ENCODE measurements at places on chromosomes 3 and 15.

- H3K27ac ChIP-seq = no peak overlapping the region
- H3K27me3 ChIP-seq = no peaks in the 10 kb centered on the region
- no peak overlapping the region for H3K4me3 ChIP-seq
- peaks cover 30% of the 10 kb centered on the region for H3K4me1 ChIP-seq
- H3K36me3 ChIP-seq = peaks cover 5% of the 10 kb centered on the region
These were observed 3.0 kb downstream of the PEAK1 start for GRCh38 chr15:77416954-77417353.

DNA sequence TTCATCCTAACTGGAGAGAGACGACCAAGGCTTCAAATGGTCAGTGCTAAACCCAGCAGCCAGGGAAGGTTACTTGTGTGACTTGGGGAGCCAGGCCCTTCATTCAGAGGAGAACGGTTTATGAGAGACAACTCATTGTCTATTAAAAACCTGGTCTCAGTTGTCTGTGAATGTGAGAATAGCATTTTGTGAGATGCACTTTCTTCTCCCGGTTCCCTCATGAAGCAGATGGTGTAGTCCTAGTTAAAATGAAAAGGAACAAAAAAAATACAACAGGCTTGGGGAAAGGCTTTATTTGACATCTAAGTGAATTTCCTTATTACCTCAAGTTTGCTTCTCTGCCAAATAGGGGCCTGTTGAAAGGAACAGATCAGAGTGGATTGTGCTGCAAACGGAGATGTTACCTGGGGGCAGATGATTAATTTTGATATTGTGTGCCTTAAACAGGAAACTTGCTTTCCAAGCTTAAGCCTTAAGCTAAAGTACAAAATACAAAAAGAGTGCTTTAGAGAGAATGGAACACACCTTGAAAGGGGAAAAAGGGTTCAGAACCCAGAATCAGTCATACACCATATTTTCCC is 202.7 kb upstream of the BHLHE40 start:
- no peak overlapping the region for H3K4me3 ChIP-seq
- no peaks in the 10 kb centered on the region for H3K27me3 ChIP-seq
- peak overlapping the region; percentile 93 for H3K27ac ChIP-seq
- DNase-seq = no peak
- peaks cover 49% of the 10 kb centered on the region for H3K4me1 ChIP-seq
- H3K36me3 ChIP-seq = peaks cover 48% of the 10 kb centered on the region

- H3K27me3 ChIP-seq = no peaks in the 10 kb centered on the region
- H3K4me3 ChIP-seq = no peak overlapping the region
- H3K4me1 ChIP-seq = no peaks in the 10 kb centered on the region
- DNase-seq = no peak
These were observed 46.7 kb downstream of the MESD start for GRCh38 chr15:80942746-80943565.

DNA sequence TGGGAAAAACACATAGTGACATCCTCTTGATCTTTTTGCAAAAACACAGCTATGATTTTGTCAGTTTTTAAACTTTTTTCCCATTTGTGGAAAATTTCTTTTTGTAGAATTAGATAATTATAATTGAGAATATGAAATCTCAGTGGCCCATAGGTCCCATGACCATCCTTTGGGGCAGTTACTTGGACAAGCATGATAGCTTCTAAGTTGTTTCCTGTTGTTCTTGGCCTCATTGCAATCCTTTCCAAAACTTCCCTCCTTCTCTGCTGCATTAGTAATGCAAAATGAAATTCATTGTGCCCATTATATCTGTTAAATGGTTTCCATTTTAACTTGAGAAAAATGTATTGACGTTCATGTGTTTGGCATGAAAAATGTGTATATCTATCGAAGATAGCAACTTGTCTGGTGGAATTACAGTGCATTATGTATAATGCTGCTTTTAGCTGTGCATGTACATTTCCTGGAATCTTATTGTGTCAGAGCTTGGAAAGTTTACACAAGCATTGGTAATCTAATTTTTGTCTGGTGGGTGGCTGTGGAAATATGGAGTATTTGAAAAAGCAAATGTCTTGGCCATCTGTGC is 70.0 kb downstream of the MDFIC2 start:
- DNase-seq = no peak
- no peak overlapping the region for H3K4me3 ChIP-seq
- H3K4me1 ChIP-seq = no peaks in the 10 kb centered on the region
- H3K36me3 ChIP-seq = no peaks in the 10 kb centered on the region

- DNase-seq = no peak
- no peak overlapping the region for H3K27ac ChIP-seq
- peaks cover 2% of the 10 kb centered on the region for H3K27me3 ChIP-seq
- H3K4me1 ChIP-seq = no peaks in the 10 kb centered on the region
- no peak overlapping the region for H3K4me3 ChIP-seq
These were observed 68.3 kb upstream of the PIK3R4 start for GRCh38 chr3:130814691-130815472.

DNA sequence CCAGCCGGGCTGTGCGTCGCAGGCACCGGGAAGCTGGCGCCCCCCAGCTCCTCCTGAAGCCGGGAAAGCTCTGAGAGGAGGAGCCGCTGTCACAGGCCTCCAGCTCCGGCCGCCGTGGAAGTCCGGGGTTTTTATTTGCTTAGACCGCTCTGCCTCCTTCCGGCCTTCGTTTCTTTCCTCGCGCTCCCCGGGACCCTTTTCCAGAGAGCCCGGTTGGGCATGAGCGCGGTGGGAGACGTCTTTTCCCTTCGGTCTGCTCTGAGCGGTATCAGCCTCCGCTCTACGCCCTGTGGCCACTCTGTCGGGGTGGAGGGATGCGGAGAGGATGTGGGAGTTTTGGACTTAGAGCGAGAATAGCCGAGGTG is 559 bp downstream of the SENP5 start:
- H3K4me3 ChIP-seq = peak overlapping the region; percentile 90
- DNase-seq = peak; percentile 32
- H3K27me3 ChIP-seq = no peaks in the 10 kb centered on the region
- H3K4me1 ChIP-seq = peaks cover 26% of the 10 kb centered on the region

DNA sequence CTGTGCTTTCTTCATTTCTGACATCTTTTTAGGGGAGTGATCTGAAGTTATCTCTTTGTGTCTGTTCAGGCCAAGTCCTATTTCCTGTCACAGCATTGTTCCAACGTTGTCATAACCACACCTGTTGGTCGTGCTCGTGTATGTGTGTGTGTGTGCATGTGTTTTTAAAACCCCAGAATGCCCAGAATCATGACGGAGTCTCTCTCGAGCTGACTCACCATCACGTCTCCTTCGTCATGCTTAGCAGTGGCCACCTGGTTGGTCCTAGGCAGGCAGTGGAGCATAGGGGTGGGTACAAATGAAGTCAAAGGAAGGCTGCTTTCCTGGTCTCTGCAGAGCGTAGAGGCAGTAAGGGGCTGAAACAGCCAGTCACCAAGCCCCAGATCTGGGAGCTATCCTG is 126.8 kb upstream of the ABHD17C start:
- DNase-seq = peak; percentile 7
- no peaks in the 10 kb centered on the region for H3K36me3 ChIP-seq
- H3K4me1 ChIP-seq = no peaks in the 10 kb centered on the region
- H3K4me3 ChIP-seq = no peak overlapping the region
- H3K27me3 ChIP-seq = peaks cover 7% of the 10 kb centered on the region
- H3K27ac ChIP-seq = no peak overlapping the region

DNA sequence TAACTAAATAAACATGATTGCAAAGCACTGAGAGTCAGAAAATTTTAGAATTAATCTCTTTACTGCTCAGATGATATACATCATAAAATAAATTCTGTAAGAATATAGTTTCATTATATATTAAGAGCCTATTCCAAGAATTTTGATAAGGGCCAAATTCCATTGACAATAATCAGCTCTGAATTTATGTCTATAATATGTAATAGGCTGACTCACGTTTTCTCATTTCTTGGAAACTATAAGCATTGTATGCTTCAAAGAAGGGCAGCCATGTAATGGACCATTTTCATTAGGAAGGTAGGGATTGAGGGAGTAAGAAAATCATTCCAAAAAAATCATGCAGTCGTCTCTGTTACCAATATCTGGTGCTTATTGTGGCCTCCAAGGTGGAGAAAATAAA is 315.9 kb downstream of the ZIC4 start:
- H3K27me3 ChIP-seq = no peaks in the 10 kb centered on the region
- no peaks in the 10 kb centered on the region for H3K4me1 ChIP-seq
- no peak overlapping the region for H3K27ac ChIP-seq
- H3K36me3 ChIP-seq = no peaks in the 10 kb centered on the region

GRCh38 chr3:59884409-59884808 is 834.6 kb upstream of the CFAP20DC start:
- no peak overlapping the region for H3K27ac ChIP-seq
- peaks cover 2% of the 10 kb centered on the region for H3K36me3 ChIP-seq
- no peak for DNase-seq
- peaks cover 37% of the 10 kb centered on the region for H3K4me1 ChIP-seq

DNA sequence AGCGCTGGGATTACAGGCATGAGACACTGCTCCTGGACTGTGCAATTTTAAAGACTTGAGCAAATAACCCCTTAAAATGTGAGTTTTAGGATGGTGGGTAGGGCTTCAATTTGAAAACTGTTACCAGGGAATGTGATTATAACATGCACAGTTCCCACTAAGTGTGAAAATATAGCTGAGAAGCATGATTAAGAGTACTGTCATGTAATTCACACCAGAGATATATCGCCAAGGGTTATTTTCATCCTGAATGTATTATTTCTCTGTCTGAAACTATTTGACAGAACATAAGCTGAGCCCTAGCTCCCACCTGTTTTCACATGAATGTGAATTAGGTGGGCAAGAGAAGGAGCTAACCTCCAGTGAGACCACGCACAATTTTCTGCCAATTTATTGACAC is 457.2 kb downstream of the GABRG3 start:
- no peak for DNase-seq
- no peaks in the 10 kb centered on the region for H3K4me1 ChIP-seq
- H3K27ac ChIP-seq = no peak overlapping the region
- no peaks in the 10 kb centered on the region for H3K36me3 ChIP-seq
- H3K4me3 ChIP-seq = no peak overlapping the region
- H3K27me3 ChIP-seq = no peaks in the 10 kb centered on the region

DNA sequence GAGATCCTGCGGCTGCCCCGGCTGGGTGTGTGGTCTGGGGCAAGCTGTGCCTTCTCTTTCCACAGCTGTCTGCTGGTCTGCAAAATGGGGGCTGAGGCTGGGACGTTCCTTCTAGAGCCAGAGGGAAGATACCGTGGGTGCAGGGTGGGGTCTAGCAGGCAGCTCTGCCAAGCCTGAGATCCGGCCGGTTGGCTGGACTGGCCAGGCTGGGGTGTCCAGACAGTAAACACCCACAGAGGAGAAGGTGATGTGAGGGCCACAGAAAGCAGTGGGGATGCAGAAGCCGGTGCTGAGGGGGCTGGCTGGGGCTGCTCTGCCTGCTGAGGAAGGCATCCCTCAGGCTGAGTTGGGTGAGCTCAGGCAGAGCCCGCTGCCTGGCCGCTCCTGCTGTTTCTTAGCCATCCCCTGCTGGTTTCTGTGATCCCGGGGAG is 46.1 kb downstream of the FBLN2 start:
- no peaks in the 10 kb centered on the region for H3K27me3 ChIP-seq
- H3K36me3 ChIP-seq = no peaks in the 10 kb centered on the region
- DNase-seq = no peak
- no peak overlapping the region for H3K4me3 ChIP-seq
- no peak overlapping the region for H3K27ac ChIP-seq

GRCh38 chr3:107085261-107085660 is 292.0 kb upstream of the CCDC54 start:
- no peak overlapping the region for H3K4me3 ChIP-seq
- DNase-seq = no peak
- no peaks in the 10 kb centered on the region for H3K4me1 ChIP-seq
- H3K27ac ChIP-seq = no peak overlapping the region
- peaks cover 2% of the 10 kb centered on the region for H3K27me3 ChIP-seq
- no peaks in the 10 kb centered on the region for H3K36me3 ChIP-seq

- H3K4me1 ChIP-seq = no peaks in the 10 kb centered on the region
- H3K27me3 ChIP-seq = no peaks in the 10 kb centered on the region
- no peak for DNase-seq
- no peak overlapping the region for H3K27ac ChIP-seq
- no peak overlapping the region for H3K4me3 ChIP-seq
These were observed 349.4 kb downstream of the CNTN6 start for GRCh38 chr3:1442271-1442670.

DNA sequence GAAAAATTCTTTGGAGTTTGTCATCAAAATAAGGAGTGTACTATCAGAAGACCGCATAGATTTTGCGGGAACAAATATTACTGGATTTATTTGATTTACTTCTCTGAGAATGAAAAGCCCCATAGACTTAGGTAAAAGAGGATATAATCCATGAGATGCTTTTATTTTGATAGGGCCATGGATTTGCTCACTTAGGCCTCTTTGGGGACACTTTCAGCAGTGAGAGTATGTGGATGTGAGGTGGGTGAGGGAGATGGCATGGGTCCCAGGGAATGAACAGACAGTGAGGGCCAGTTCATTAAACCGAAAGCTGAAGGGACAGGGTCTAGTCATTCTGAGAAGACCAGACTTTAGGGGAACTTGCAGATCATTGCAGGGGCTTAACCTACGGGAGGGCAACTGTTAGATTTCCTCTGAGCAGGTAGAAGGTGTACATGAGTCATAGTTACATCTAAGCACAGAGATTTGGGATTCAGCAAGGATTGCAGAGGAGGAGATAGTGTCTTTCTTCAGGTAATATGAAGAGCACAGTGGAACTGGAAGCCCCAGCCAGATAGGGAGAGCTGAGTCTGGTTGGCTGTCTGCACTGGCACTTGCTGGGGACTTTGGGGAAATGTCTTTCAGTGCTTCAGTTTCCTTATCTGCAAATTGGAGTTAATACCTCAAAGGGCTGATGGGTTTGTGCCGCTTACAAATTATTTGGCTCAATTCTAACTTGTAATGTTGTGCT is 30.8 kb downstream of the SH3GL3 start:
- no peak overlapping the region for H3K27ac ChIP-seq
- no peaks in the 10 kb centered on the region for H3K4me1 ChIP-seq
- no peak for DNase-seq
- peaks cover 7% of the 10 kb centered on the region for H3K27me3 ChIP-seq
- H3K36me3 ChIP-seq = no peaks in the 10 kb centered on the region
- no peak overlapping the region for H3K4me3 ChIP-seq

DNA sequence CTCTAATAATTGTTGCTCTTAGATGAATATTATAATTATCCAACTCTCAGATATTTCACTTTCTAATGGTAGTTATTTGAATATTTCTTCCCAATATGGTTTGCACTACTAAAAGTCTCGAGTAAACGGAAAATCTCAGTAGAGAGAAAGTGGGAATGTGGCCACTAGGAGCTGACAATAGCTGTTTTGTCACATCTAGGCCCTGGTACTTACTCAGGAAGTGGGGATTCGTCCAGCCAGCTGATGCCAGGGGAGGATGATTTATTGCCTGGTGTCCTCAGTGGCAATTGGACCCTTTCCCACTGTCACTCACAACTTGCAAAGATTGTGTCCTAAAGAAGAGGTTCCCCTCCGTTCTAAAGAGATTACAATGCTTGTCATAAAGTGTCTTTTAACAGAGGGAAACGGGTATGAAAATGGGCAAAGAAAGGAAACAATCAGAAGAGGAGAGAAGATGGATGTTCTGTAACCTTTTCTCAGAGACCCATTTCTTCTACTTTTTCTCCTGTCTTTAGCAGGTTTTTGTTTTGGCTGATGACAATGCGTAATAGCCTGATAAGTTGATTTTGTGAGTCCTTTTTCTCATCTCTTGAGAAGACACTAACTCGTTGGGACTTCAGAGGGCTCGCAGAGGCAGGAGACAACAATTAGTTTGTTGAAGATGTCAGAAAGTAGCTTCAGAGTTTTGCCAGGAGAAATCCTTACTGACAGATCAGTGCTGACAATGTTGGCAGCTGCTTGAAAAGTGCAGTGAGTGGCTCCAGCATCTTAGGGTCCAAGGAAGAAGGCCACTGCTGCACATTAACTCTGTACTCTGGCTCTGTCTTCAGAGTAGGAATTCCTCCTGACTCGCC is 320.6 kb downstream of the MECOM start:
- no peak overlapping the region for H3K4me3 ChIP-seq
- H3K27me3 ChIP-seq = peaks cover 4% of the 10 kb centered on the region
- DNase-seq = no peak

Measured in activated CD8-positive, alpha-beta T cell treated with anti-CD3 and anti-CD28 coated beads for 36 hours (primary cell).